ENCODE measurements at places on chromosomes 12 and 14.

DNA sequence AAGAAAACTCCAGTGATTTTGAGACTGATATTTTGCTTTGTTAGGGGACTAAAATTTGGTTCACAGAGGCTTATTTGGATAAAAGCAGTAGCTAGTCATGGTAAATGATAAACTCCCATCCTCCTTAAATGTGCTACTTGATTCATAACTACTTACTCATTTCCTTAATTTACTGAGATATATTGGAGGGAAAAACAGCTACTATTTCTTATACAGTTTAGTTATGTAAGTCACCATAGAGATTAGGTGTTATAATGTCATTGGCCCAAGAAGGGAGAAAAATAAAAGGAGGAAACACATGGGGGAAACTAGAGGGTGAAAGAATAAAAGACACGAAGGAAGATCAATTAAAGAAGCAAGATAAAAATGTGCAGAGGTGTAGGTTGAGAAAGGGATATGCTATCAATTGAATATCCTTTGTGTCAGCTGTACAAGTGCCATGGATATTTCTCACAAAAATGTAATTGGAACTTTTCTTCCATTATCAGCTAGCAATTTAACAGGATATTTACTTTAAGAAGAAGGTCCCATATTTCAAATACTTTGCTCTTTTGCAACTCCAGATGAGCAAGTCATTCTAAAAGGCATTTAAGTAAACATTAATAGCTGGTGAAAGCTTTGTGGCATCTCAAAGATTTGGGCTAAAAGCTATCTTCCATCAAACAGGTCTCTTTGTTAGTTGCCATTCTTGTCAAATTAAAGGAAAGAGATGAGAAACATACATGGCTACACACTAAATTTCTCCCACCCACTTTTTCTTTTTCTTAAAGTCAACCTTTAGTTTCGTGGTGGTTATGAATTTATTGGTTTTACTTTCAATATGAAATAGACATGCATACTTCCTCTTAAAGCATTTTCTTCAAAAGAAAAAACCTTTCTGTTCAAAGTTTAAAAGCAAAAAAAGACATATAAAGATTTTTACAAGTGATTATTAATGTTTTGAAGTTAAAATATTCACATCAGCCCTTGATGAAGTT lies 439.5 kb downstream of the CCER1 start:
- no peak for DNase-seq

GRCh38 chr12:2477009-2477766 lies 317.6 kb upstream of the FKBP4 start:
- no peak for DNase-seq

- no peak for DNase-seq
Observed at GRCh38 chr12:26646571-26646970, 186.4 kb downstream of the ITPR2 start.

DNA sequence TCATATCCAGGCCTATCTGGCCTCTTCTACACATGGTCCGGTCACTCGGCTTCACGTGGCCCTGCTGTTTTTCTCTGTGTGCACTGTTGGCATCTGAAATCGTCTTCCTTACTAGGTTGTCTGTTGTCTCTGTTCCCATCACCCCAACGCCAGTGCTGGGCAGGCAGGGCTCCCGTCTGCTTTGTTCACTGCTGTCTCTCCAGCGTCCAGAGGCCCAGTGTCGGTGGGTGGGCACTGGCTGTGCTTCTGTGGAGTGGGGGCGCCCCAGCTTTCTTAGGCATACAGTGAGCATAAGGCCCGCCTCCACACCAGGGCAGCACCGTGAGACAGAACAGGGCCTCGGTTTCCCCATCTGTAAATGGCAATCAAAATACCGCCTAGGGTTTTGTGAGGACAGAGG lies 153.1 kb downstream of the BCL11B start:
- no peak for DNase-seq

GRCh38 chr14:67602076-67602475 lies 2.0 kb upstream of the PIGH start:
- DNase-seq, result no peak

Measured in stimulated activated CD4-positive, alpha-beta T cell treated with anti-CD3 and anti-CD28 coated beads, Interleukin-1b, Interleukin-23, amount 100 ng/mL, for 1 hour (primary cell).